ENCODE measurements at places on chromosomes 2 and 18.

DNA sequence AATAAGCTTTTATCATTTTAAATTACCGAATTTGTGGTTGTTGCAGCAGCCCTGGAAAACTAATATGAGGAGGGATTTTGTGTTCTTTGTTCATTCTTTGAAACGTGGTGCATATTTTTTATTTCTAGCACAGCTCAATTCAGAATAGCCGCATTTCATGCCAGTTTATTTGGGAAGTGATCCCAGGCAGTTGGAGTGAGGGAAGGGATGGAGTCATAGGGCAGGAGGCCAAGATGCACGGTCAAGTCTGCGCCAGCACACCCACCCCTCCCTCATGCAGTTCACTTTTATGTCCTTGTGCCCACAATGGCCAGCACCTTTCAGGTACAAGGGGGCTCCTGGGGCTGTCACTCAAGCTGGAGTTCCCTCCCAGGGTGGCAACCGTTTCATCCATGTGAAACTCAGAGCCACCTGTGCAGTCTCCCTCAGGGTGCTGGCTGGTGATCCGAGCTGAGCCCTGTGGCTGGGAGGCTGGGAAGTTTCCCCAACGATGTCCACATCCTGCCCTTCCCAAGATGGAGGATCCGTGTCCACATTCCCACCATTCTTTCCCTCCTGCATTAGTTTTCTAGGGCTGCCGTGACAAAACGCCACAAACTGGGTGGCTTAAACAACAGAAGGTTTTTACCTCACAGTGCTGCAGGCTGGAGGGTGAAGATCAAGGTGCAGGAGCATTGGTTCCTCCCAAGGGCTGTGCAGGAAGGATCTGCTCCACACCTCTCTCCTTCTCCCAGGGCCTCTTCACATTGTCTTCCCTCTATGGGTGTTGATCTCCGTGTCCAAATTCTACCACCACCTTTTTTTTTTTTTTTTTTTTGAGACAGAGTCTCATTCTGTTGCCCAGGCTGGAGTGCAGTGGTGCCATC is 68.5 kb upstream of the ITGA6 start:
- DNase-seq, result no peak

DNA sequence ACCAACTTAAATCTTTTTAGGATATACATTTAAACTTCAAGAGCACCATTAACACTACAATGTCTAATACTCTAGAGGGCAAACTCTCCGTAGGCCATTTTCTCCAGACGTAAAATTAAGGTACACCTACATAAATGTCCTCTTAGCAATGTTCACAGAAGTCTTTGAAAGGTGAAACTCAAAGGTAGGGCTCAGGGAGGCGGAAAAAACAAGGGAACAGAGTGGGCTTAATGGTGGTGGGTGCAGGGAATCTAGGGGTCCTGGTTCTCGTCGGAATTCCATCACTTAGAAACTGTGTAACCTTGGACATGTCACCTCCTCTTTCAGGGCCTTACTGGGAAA is 668 bp downstream of the NFU1 start:
- no peak for DNase-seq

- DNase-seq, result no peak
Observed at GRCh38 chr2:236102971-236103370, 65.2 kb downstream of the GBX2 start.

DNA sequence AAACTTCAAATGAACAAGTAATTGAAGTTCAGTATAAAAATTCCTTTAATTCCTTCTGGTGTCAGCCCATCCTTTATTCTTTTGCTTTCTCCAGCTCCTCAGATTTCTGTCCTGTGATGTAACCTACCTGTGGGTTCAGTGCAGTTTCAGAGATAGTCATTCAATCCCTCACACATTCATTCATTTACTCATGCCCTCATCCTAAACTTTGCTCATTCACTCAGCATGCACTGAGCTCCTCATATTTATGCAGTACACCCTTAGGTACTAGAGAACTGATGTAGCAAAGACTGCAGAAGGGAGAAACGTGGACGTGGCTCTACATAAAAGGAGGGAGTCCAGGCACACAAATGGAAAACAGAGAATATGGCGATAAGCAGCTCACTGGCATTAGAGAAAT is 45.3 kb upstream of the STAT1 start:
- DNase-seq, result no peak

GRCh38 chr2:9167718-9168657 is 38.6 kb upstream of the ASAP2 start:
- DNase-seq, result no peak

DNA sequence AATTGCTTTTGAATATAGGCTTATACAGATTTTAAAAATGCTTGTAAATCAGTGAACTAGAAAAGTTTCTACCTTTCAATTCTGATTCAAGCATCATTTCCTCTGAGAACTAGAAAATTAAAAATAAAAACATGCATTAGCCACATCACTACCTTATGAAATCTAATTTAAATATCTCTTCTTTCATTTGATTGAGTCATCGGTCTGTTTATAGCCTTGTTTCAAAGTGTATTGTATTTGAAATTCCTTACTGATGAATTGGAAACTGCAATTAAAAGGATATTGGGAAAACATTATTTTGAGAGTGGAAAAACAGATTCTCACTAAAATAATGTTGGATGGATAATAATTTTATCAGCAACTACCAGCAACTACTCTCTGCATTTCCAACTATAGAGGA is 717.7 kb upstream of the FAM98A start:
- DNase-seq, result no peak

GRCh38 chr2:169038338-169038757 is 7.2 kb upstream of the ABCB11 start:
- no peak for DNase-seq

DNA sequence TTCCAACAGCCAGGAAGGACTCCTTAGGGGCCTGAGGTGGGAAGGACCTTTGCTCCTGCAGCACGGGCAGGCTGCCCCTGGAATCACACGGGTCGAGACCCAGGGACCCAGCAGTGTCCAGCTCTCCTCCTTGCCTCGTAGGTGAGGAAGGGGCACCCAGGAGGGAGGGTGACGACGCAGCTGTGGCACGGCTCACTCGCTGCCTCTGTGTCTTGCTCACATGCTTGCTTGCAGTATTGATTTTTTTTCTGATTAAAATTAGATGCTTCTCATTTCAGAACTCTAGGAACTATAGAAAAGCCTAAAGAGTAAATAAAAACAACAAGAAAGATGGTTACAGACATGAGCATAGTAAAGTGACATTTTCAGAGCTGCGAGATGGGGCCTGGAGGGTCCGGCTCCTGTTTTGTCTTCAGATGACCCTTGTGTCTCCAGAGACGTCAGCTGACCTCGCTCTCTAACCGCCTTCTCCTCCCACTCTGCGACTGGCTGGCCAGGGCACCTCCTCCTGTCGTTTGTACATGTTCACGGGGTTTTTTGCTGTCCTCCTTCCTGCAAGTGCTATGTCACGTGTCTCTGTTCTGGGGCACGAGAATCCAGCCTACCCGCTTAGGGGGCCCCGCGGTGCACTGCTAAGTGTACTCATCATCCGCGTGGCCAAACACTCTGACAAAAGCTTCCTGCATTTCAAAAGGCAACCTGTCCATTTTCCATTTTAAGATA is 65.7 kb upstream of the ZNF236 start:
- DNase-seq, result no peak

GRCh38 chr18:61791031-61791430 is 101.8 kb downstream of the RNF152 start:
- no peak for DNase-seq

GRCh38 chr2:74740741-74741431 is 86.8 kb downstream of the SEMA4F start:
- no peak for DNase-seq

- DNase-seq, result no peak
Observed at GRCh38 chr2:45329045-45329677, 281.9 kb downstream of the SRBD1 start.

- DNase-seq, result no peak
Observed at GRCh38 chr2:121977326-121977725, 221.9 kb downstream of the TSN start.

- DNase-seq, result no peak
Observed at GRCh38 chr18:75805265-75805664, 377.8 kb upstream of the SMIM21 start.

DNA sequence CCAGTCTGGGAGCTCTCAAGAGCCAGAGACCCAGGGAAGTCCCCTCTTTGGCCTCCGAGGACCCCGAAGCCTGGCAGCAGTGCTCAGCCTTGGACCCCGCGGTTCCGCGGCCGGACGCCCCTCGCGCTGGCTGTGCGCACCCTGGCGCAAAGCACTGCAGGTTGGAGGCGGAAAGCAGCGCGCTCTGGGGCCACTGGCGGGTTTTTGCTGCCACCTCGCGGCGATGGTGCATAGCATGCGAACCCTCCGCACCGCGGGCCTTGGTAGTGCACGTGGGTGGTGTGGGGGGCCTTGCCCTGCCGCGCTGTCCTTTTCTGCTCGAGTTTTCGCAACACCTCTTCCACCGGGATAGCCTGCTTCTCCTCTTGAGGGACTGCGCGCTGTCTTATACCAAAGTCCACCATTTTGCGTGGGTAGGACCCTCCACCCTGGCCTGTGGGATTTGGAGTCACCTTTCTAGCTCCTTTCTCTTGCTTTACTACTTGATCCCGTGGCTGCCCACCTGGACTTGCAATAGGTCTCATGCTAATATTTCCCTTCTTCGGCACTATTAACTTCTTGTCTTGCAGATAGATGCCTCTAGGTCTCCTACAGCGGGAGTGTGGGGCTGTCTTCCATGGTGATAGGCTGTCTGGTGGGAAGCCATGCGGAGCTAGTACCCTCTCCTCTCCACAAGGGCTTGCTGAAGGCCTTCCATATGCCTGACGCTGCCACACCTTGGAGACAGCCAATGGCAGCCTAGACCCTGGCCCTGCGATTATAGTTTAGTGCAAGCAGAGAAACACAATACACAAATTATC is 14.3 kb downstream of the SIX3 start:
- DNase-seq, result no peak

DNA sequence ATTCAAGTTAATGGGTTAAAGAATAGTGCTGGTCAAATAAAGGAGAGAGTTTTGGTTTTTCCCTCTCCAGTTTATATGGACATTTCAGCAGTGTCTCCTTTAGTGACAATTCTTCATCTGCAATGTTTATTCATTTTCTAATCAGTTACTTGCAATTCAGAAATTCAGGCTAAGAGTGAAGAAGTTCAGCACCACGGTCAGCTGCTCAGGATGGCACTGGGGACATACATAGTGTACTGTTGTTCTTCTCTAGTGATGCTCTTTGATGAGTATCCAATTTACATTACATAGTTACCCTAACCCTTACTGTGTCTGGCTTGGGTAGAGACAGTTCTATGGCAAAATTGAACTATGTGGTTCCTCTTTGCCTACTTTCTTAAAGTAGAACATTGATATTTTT is 412.7 kb downstream of the CNTNAP5 start:
- DNase-seq, result no peak

DNA sequence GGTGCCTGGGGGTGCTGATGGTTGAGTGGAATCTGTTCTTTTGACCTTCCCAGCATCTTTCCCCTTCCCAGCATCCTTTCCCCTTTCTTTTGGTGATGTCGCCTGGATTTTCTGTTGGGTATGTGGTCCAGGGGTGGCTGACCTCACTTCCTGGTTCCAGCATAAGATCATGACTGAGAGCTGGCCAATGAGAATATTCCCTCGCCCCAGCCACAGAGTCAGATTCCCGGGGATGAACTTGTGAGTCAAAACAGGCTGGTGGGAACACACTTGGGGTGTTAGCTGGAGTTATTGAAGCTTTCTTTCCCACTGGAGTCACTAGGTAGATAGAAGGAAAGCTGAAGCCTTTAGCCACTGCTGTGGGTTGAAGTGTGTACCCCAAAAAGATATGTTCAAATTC is 28.0 kb upstream of the FOSL2 start:
- no peak for DNase-seq

DNA sequence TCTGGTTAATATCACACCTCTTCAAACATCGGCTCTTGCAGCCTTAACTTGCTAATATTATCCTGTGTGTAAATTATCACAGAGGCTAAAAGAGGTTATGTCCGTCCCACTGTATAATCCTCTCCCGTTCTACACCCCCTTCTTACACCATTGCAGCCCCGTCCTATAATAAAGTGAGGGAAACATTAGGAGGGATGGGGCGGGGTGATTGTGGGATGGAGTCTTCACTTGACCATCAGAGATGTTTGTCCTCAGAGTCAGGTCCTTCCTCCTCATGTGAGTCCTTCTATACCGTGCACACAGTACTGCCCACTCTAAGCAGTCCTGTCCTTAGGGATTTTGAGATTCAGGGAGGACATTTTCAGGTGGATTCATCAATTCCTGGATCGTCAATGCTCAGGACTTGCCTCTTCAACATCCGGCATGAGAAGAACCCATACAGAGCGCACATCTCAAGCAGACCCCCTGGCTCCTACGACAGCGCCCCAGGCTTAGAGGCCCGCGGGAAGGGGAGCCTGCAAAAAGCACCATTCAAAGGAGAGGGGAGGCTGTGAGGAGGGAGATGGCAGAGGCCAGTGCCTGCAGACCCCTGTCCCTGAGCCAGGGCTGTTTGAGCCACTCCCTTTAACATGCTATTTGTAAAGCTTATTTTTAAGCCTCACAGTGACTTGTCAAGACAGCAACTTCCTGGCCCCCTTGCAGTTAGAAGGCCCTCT is 42.8 kb upstream of the ASB18 start:
- no peak for DNase-seq

GRCh38 chr18:78518805-78519204 is 460.8 kb upstream of the SALL3 start:
- no peak for DNase-seq

DNA sequence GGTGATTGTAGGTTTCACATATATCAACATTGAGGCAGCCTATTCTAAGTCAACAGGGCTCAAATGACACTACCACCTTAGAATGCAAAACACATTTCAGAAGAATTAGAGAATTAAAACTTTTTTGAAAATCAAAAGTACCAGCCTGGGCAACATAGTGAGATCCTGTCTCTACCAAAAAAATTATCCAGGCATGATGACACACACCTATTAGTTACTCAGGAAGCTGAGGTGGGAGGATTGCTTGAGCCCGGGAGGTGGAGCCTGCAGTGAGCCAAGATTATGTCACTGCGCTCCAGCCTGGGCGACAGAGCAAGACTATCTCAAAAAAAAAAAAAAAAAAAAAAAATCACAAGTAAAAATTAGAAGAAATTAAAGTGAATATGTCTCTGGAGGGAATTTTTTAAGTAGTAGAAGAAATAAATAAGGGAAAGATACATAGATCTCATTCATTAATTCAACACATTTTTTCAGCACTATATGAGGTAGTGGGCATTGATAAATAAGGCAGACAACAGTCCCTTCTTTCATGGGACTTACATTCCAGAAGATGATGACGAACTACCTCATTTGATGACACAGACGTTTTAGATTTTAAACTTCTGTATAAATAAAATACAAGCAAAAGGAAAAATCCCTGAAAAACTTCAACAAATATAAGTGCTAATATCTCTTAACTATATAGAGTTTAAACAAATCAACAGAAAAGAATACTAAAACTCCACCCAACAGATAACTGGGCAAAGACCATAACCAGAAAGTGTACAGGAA is 42.3 kb downstream of the STPG4 start:
- no peak for DNase-seq

DNA sequence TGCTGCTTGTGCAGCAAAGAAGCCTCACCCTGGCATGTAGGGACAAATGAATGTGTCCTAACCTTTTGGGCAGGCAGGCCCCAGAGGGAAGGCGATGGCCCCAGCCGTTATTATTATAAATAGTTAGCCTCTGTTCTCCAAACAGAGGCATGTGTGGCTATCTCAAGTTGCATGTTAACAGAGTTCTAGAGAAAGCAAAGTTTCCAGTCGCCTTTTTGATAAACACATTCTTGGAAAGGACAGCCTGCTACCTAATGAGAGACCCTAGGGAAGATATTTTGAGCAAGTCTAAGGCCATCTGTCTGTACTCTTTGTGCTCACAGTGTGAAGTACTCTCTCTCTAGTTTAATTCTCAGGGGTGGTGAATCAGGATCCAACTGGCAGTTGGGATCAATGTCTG is 97.4 kb upstream of the FHL2 start:
- DNase-seq, result no peak
